Skin of body (tissue), 3 donors: ENCODE measurements at places on chromosomes 1 and 21.

GRCh38 chr1:221886743-221887414, 145.0 kb upstream of the DUSP10 start:
- no peak for DNase-seq

GRCh38 chr1:23774174-23774880, 3.9 kb upstream of the PITHD1 start:
- DNase-seq, result no peak

GRCh38 chr1:145858901-145859490, at the start of gene PIAS3:
Gene PIAS3 (minus strand): TSS chr1:145859081. CDS start chr1:145858990, 91 bp downstream.
- peak; percentile 96 for DNase-seq

- no peak for DNase-seq
Observed at GRCh38 chr21:15626031-15626430, 103.8 kb upstream of the USP25 start.

GRCh38 chr21:38243732-38244406, 12.9 kb upstream of the KCNJ15 start:
- no peak for DNase-seq

- DNase-seq, result no peak
Observed at GRCh38 chr1:157415661-157416060, 136.7 kb downstream of the FCRL5 start.

DNA sequence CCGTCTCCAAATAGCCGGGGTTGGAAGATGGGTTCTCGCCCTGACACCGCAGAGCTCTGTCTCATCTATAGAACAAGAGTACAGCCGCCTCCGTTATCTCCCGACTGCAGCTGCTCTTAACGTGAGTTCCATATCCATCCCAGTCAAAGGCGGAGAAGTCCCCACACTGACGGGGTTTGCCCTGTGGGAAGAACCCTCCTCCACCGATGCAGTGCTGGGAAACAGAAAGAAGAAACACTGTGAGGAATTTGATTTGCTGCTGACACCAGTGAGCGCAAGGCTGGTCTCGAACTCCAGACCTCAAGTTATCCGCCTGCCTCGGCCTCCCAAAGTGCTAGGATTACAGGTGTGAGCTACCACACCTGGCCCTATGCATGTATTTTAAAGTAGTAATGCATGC, 9.5 kb downstream of the ITLN2 start:
- no peak for DNase-seq

DNA sequence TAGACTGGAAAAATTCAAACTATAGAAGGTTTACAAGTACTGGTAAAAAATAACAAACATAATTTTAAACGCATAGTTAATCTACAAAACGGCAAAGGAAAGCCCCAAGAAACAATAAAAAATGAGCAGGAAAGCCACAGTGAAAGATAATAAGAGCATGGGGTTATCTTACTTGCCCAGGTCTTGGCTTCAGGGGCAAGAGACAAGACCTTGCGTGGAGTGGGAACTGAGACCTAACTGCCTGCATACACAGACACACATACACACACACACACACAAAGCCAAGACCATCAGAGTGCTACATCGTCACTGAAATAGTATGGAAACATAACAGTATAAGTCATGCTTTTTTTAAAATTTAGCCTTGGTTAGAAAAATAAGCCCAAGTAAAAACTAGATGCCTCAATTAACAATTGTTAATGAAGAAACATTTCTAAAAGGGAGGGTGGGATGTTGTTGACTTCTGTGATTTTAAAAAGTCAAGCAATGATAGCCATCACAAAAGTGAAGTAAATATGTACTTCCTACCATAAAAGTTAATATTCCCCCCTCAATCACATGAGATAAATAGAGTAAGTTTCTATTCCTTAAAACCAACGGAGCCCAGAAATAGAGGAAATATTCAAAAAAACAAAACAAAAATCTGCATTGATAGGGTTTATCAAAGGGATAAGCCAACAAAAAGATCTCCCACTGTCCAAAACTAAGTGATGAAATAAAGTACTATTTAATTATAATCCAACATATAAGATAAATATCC, 29.4 kb upstream of the CRP start:
- DNase-seq, result no peak

DNA sequence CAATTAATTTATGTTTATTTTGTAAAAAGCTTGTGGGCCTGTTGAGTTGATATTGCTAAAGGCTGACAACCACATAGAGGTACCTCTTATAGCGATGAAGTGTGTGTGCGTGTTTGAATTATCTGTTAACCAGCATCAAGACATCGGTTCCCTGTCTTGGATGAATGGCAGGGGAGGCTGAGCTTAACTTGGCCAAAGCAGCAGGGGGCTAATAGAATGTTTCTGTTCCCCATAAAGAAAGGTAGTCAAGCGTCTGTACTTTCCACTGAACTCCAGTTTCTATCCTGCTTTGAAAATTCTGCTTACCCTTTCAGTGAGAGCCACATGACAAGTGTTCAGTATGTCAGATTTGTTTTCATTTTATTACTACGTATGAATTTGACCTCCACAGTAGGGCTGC, 63.0 kb downstream of the ROR1 start:
- DNase-seq, result no peak

GRCh38 chr1:6869545-6869944, 84.3 kb downstream of the CAMTA1 start:
- no peak for DNase-seq

- no peak for DNase-seq
Observed at GRCh38 chr1:235648407-235648907, 1.1 kb downstream of the GNG4 start.

GRCh38 chr1:6762060-6762459, 23.2 kb upstream of the CAMTA1 start:
- no peak for DNase-seq
